ENCODE measurements at places on chromosomes 7 and 10.

GRCh38 chr10:21954690-21955089 is 48.8 kb downstream of the DNAJC1 start:
- DNase-seq = no peak

GRCh38 chr7:105470846-105471245 is 51.2 kb downstream of the PUS7 start:
- DNase-seq = no peak

DNA sequence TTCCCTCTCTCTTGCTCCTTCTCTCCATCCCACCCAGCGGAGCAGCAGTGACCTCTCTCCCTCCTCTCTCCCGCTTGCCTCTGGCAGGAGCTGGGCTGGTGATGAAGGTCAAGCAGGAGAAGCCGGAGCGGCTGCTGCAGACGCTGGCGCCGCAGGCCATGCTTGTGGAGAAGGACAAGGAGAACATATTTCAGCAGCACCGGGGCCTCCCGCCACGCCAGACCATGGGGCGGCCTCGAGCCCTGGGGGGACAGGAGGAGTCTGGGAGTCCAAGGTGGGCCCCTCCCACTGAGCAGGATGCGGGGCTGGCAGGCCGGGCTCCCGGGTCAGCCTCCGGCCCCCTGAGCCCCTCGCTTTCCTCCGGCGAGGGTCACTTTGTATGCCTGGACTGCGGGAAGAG is 17.3 kb downstream of the ZNF775 start:
- no peak for DNase-seq

DNA sequence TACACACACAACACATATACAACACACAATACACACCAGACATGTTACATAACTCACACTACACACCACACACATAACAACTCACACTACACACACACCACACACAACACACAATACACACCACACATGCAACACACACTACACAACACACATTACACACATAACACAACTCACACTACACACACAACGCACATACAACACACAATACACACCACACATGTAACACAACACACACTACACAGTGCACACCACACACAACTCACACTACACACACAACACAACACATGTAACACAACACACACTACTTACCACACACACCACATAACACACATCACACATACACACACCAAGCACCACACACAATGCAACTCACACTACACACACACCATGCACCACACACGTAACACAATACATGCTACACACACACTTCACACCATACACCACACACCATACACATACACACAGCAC is 166.5 kb downstream of the KCNMA1 start:
- no peak for DNase-seq

DNA sequence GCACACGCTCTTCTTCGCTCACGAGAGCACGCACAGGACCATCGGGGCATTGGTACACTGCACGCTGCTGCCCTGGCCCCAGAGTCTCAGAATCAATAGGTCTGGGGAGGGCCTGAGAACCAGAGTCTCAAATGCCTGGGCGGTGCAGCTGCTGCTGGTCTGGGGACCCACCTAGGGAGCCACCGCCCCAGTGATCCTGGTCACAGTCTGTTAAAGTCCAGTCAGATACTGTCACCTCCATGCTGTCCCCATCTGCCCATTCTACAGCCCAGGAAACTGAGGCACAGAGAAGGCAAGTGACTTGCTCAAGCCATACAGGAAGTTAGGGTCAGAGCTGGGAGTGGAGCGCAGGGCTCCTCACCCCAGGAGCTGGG is 38.0 kb downstream of the ZCCHC24 start:
- DNase-seq = no peak

GRCh38 chr10:34116220-34116641 is 698.9 kb downstream of the PARD3 start:
- no peak for DNase-seq

- no peak for DNase-seq
These were observed 73.7 kb upstream of the CAPZA2 start for GRCh38 chr7:116788572-116789197.

- no peak for DNase-seq
These were observed 64.2 kb upstream of the PRKAR2B start for GRCh38 chr7:106980358-106980685.

GRCh38 chr10:14048930-14049613 is 281.7 kb downstream of the FRMD4A start:
- DNase-seq = no peak

DNA sequence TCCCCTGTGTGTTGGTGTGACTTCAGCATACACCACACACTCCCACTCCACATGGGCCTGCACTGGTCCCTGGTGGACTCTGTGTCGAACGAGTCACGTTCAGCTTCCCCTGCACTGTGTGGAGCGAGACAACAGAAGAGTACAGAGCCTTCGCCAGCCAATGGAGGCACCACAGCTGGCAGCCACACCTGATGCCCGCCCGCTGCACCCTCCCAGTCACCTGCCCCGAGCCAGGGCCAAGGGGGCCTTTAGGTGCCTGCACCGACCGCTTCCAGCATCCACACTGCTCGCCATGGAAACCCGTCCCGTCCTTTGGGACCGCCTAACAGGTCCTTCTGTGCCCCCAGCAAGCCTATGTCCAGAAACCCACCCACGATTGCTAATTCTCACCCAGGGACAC is 9.2 kb downstream of the FOXL3 start:
- DNase-seq = no peak

DNA sequence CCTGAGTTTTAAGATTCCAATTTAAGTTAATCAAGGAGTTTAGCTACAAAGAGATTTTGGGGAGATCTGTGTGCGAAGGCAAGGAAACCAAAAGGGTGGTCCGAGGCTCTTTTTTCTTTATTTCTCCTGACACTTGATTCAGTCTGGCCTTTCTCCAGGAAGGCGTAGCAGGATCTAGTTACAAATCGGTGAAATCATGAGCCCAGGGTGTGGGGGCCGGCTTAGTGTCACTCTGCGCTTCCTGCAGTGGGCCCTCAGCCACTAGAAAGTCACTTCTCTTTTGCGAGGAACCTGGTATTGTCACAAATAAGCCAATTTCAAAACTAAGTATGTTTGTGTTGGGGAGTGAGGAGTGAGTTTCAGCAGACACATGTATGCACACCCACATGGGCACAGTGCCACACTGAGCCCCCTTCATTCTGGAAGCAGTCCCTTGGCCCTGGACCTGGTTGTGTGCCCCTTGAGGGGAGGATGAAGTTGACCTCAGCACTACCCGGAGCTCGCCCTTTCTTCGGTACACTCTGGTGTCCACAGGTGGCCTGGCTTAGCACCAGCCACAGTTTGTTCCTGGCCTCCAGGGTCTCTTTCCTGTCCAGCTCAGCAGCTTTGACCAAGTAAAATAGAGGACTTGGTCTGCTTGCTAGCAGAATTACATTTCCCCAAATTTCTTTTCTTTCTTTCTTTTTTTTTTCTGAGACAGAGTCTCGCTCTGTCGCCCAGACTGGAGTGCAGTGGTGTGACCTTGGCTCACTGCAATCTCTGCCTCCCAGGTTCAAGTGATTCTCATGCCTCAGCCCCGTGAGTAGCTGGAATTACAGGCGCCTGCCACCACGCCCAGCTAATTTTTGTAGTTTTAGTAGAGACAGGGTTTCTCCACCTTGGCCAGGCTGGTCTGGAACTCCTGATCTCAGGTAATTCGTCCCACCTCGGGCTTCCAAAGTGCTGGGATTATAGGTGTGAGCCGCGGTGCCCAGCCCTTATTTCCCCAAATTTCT is 84.0 kb upstream of the BTBD16 start:
- DNase-seq = no peak

DNA sequence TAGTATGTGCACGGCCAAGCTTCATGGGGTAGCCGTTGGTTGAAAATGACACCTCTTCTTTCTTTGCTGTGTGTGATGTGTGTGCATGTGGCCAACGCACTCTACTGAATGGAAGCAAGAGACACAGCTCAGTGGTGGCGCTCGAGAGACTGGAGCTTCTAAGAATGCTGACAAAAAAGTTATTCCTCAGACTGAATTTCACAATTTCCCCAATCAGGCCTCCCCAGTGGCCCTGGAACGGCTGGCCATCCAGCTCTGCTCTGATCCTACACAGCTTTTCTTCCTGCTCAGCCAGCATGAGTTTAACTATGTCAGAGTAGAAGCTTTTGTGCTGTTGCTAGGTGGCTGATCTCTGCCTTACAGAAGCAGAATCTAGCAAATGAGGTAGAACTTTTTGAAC is 186.7 kb upstream of the PLXDC2 start:
- DNase-seq = peak; percentile 81

GRCh38 chr7:4067476-4067760 is 614.7 kb upstream of the FOXK1 start:
- DNase-seq = no peak

- DNase-seq = no peak
These were observed 10.3 kb upstream of the CPA1 start for GRCh38 chr7:130369831-130370550.

DNA sequence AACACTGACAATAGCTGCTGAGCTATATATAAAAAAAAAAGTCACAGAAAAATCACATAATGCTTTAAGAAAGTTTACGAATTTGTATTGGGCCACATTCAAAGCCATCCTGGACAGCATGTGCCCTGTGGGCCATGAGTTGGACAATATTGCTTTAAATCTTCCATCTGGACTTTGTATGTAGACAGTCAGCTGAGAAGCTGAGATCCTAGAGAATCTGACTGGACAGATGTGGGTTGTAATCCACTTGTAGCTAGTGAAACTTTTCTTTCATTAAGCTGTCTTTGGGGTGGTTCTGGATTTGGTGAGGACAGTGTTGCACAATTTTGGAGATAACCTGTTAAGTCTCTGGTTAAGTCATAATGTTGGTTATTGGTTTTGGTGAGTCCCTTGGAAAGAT is 824.5 kb downstream of the CCSER2 start:
- no peak for DNase-seq

- DNase-seq = no peak
These were observed 818 bp upstream of the SUPV3L1 start for GRCh38 chr10:69179089-69179742.

- DNase-seq = no peak
These were observed 4.9 kb upstream of the GRID2IP start for GRCh38 chr7:6556196-6556595.

DNA sequence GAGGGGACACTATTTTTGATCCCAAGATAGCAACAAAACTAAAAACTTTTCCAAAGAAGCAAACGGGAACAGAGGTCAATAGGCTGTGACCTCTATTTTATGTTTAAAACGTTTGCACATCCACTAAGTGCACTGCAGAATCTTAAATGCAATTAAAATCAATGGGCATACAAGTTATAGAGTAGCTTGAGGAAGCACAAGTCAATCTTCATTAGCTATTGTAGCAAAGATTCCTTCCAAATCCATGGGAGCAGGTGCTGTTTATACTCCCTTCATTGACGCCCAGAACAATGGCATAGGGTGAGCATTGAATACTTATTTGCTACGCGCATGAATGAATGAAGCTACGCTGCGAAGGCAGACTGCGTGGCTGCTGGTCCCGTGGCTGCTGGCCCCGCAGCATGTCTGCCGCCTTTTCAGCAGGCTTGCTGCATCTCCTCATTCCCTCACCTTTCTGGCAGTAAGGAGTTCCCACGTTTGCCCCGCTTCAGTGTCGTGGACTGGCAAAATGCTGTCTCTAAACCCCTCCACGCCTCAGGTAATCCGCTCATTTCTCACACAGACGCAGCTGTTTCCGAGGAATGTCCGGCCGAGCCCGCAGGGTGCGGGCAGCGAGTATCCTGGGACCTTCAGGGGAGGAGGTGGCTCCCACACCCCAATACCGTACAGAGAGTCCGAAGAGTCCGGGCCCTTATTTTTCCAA is 754 bp upstream of the PHYHIPL start:
- no peak for DNase-seq

GRCh38 chr7:130135208-130136205 is 65.2 kb downstream of the KLHDC10 start:
- no peak for DNase-seq

- no peak for DNase-seq
These were observed 3.3 kb upstream of the ZC3HAV1 start for GRCh38 chr7:139112741-139113250.

- DNase-seq = no peak
These were observed 158.5 kb downstream of the GALNT17 start for GRCh38 chr7:71290452-71290851.

DNA sequence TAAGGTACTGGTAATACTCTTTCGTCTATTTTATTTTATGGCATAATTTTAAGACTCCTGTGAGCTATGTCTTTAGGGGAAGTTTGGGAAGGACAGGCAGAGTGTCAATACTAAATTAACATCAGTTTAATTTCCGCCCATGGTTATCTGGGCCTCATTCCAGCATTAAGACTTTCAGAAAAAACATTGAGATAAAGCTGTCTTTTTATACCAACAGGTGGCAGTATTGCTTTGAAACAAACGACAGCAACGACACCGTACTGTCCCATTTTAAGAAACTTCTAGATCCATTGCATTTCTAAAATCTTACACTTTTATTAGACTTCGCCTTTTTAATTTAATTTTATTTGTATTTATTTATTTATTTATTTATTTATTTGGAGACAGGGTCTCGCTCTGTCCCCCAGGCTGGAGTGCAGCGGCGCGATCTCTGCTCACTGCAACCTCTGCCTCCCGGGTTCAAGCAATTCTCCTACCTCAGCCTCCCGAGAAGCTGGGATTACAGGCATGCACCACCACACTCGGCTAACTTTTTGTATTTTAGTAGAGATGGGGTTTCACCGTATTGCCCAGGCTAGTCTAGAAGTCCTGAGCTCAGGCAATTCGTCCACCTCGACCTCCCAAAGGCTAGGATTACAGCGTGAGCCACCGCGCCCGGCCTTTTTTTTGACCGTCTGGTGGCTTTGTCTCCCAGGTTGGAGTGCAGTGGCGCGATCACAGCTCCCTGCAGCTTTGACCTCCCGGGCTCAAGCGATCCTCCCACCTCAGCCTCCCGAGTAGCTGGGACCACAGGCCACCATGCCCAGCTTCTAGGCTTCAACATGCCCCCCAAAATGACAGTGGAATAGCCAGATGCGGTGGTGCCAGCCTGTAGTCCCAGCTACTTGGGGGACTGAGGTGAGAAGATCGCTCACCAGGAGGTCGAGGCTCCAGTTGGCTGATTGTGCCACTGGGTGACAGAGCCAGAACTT is 78.7 kb upstream of the C1GALT1 start:
- peak; percentile 52 for DNase-seq

GRCh38 chr10:98344589-98345038 is 70.4 kb downstream of the PYROXD2 start:
- peak; percentile 49 for DNase-seq

- DNase-seq = no peak
These were observed 7.1 kb downstream of the GUSB start for GRCh38 chr7:65974876-65975275.

GRCh38 chr7:142862786-142863400 is 8.0 kb downstream of the EPHB6 start:
- no peak for DNase-seq

DNA sequence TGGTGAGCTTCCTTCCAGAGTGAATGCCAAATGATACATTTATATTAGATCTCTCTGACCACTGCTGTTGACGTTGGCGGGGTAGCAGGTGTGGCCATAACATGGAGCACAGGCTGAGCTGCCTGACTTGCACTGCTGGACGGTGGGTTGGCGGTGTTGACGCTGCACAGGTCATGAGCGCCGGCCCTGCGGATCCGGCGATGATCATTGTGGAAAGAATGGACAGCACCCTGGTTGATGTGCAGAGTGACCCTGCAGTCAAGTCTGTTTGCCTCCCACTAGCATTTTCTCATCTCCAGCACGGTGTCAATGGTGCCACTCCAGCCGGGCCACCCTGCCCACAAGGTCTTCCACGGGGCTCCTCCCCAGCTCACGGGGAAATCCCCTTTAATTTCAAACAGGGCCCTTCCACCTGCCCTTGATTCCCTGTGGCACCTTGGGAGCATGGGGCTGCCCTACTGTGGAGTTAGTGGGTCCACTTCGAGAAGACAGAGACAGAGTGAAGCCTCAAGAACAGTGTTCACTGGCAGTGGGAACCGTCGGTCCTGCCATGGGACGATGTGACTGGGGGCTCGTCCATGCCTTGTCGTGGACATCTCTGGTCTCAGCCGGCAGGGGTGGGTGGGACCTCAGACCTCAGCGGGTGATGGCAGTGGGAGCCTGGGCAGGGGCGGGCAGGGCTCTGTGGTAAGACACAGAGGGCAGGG is 613.5 kb downstream of the PTPRN2 start:
- no peak for DNase-seq
